ENCODE measurements at places on chromosomes 11 and 22.

GRCh38 chr22:35376728-35377472 is 4.0 kb upstream of the HMOX1 start:
- peak; percentile 60 for DNase-seq

GRCh38 chr11:121274332-121274991 is 18.1 kb upstream of the SC5D start:
- no peak for DNase-seq

DNA sequence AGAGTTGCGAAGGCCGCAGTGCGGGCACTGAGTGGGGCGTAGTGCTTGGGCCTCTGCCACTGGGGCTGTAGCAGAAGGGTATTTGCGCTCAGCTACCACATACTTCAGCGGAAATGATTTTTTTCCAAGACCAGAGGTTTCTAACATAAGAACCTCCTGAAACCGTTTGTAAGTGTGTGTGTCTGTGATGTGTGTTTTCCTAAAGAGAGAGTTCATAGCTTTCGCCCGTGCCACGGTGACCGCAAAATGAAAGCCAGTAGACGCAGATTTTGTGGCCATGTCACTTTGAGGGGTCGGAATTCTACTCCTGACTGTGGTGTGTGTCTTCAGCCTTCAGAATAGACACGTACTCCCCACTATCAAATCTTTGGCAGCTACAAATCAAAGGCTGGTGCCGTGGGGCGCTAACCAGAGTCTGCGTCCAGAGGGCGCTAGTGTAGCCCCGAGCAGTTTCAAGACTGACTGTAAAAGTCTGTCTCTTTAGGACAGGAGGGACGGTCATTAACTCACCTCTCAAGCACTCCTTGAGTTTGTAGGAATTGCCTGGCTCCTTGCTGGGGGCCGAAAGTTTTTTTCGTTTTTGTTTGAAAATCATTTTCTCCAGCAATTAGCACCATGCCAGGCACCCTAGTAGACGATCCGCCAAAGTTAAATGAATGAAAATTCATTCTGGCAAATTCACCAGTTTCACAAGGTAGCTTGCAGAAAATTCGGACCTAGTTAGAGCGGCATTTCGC is 2.5 kb upstream of the CALCA start:
- no peak for DNase-seq

DNA sequence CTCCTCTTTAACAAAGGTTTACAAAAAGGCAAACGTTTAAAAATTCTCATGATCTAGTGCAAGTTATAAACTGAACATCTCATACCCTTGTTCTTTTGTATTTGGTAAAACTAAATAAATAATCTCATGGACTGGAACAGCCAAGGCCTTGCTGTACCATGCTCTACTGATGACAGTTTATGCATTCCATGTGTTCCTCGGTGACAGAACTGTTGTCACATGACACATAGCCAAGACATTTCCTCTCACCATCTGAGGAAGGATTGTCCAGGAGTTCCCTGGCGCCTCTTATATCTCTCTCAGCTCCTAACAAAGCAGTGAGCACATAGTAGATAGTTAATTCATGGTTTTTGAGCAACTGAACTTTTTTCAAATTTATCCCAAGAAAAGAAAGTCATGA is 12.6 kb downstream of the CCDC83 start:
- no peak for DNase-seq

- DNase-seq = no peak
These were observed 33.0 kb downstream of the CHID1 start for GRCh38 chr11:877565-877964.

GRCh38 chr22:26709617-26710390 is 52.4 kb downstream of the MIAT start:
- no peak for DNase-seq

DNA sequence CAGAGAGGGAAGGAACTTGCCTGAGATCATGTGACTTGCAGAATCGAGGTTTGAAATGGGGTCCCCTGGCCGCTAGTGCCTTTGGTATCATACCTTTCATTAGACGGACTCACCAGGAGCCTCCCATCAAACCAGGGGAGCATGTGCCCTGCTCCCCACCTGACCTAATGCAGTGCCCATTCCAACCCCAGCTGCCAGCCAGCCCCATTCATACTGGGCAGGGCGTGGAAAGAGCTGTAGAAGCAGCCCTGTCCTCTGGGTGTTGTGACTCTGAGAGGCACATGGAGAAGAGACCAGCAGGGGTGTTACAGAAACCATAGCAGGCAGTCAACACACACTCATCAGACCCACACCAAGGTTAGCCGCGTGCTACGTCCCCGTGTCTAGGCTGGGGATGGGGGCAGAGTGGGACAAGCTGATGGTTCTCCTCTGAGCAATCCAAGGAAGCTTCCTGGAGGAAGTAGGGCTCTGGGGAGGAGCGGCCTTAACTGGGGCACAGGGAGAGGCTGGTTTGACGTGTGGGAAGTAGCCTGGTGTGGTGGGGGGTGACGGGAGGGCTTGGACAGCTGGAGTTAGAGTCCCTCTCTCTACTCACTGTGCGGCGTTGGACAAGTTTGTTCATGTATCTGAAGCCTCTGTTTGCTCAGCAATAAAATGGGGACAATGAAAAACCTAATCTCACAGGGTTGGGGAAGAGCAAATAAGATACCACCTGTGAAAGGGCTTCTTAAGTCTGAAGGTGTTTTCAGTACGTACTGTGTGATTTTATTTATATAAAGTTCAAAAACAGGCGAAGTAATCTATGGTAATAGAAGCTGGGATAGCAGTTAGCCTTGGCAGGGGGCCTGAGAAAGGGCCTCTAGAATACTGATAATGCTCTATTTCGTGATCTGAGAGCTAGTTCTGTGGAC is 14.0 kb downstream of the GRIK4 start:
- no peak for DNase-seq

DNA sequence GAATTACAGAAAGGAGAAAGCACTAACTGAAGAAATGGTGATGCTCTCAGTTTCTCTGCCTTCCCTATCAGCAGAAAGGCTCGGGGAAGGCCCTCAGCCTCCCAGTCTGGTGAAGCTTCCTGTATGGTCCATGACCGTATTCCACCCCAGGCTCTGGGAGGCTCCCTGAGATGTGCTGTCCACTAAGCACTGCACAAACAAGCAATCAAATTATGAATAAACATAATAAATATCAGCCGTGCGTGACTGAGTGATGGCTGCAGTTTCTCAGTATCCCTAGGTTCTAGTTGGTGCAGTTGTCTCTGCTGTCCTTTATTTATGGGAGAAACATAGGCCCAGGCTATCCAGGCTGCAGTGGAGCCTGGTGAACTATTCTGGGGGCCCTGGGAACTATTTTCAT is 3.6 kb downstream of the SMDT1 start:
- DNase-seq = no peak

DNA sequence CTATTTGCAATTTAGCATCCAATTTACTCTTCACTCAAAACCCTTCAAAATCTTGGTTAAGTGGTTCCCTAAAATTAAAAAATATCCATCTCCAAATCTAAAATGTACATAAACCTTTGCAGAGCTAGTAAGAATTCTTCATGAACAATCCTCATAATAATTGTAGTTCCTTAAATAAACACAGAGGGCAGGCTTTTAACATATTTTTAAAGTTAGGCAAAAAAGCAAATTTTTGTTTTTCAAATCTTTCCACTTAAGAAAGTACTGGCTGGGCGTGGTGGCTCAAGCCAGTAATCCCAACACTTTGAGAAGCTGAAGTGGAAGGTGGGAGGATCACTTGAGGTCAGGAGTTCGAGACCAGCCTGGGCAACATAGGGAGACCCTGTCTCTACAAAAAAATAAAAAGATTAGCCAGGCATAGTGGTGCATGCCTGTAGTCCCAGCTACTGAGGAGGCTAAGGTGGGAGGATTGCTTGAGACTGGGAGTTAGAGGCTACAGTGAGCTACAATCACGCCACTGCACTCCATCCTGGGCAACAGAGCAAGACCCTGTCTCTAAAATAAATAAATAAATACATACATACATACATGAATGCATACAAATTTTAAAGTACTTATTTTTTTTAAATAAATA is 25.1 kb upstream of the PLAAT3 start:
- no peak for DNase-seq

GRCh38 chr22:28822930-28823551 is 22.7 kb upstream of the XBP1 start:
- DNase-seq = no peak

DNA sequence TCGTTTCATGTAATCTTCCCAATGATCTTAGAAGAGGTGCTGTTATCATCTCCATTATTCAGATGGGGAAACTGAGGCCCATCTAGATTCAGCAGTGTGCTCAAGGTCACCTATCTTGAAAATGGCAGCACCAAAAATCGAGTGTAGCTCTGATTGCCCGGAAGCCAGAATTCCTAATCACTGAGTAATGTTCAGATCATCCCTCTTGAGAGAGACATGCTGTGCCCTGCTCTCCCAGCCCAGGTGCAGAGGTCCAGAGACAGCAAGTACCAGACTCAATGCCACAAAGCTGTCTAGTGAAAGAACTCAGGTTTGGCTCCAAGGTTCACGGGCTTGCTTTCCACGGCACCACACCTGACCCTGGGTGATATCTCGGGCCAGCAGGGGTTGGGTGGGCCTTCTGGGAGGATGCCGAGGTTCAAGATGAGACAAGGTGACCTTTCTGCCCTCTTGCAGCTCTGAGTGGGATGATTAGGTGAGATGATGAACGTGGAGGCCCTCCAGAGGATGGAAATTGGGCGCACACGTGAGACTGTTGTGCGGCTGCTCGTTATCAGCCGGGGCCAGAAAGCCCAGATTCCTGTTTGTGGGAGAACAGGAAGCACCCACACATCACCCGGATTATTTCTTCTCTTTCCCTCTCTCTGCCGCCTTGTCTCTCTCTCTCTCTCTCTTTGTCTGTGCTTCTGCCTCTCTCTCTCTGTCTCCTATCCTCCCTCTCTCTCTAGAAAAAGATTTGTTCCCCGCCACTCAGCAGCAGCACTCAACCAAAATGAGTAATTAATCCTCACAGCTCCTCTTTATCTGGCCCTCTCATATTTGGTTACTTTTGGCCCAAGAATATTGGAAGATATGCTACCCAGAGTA is 19.0 kb upstream of the RASD2 start:
- no peak for DNase-seq

GRCh38 chr11:12430351-12430750 is 53.0 kb downstream of the PARVA start:
- no peak for DNase-seq

- no peak for DNase-seq
These were observed 115.5 kb downstream of the PHF21B start for GRCh38 chr22:44894321-44894720.

DNA sequence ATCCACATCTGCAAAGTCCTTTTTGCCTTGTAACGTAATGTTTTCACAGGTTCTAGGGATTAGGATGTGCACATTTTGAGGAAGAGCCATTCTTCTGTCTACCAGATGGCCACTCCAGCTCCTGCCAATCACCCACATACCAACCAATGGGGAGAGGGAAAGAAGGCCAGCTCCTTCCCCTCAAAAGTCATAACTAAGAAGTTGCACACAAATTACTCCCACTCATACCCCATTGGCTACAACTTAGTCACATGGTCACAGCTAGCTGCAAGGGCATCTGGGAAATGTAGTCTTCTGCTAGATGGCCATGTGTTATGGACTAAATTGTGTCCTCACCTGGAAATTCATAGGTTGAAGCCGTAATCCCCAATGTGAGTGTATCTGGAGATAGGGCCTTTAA is 15.4 kb upstream of the MYOD1 start:
- DNase-seq = no peak

DNA sequence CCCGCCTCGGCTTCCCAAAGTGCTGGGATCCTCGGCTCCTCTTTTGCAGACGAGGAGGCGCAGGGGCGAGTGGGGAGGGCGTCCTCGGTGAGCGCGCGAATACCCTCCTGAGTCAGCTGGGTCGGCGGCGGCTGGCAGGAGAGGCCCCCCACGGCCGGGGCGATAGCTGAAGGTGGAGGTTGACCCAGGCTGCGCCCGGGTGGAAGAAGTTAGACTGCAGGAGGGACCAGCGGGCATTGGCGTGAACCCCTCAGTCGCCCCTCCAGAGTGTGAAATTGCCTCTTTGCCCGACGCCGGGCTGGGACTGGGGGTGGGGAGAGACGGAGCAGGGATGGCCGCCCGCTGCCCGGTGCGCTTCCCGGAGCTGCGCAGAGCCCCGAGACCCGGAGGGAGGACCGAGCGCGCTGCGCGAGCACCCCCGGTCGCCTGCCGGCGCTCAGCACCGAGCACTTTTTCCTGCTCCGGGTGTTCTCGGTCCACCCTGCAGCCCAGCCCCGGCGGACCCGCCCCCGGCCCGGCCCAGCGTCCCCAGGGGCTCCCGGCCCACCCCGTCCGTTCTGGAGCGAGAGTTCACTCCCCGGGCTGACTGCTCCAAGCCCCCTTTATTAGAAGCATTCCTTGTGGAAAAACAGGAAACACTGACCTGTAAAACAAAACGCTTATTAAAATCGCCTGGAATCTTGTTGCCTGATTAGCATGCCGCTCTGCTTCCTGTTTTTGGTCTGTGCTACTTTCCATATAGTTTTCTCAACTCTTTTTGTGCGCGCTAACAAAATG is 13.7 kb upstream of the CPT1A start:
- DNase-seq = no peak

Data from esophagus squamous epithelium (tissue), 5 donors.